ENCODE measurements at places on chromosomes 1 and 21.

DNA sequence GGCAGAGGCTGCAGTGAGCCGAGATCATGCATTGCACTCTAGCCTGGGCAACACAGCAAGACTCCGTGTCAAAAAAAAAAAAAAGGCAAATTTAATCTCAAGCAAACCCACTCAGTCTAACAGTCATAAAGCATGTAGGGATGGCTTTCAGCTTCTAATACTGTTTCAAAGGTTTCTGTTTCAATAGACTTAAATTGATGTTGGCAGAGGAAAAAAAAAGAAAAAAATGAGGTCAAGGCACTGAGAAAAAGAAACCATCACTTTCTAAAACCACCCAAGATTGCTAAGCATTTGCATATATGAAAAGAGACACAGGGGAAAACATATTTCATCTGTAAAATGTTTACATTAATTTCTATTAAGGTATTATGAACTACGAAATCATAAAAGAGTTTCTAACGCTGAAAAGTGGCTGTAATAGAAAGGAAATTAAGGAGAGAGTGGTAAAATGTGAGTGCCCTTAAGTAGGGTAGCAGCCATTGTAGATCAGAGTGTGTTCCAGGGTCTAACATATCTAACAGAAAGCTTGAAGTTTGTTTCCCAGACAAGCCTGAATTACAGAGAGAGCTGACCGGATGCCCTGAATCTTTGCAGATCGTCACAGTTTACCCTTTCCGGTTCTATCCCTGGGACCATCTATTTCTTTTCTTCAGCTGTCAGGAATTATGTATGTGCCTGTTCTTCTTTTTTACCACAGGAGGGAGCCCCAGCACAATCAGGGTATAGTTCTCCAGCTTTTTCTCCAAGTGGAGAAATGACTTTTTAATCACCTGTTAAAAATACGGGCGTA, 70.0 kb downstream of the PLD5 start:
- DNase-seq = no peak

DNA sequence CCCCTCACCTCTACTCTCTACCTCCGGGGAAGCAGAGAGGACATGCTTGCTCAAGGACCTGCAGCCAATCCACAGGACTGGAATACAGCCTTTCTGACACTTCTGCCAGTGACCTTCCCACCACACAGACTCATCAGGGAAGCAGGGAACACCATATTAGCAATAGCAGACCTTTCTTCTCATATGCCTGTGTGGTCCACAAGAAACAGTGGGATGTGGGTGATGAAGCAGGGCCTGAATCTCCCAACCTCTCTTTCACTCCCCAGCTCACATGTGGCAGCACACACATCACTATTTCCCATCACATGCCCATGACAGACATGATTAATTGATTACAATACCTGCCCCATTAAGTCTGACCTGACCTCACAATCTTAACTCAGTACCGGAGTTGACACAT, 695.1 kb downstream of the MATN1 start:
- no peak for DNase-seq

DNA sequence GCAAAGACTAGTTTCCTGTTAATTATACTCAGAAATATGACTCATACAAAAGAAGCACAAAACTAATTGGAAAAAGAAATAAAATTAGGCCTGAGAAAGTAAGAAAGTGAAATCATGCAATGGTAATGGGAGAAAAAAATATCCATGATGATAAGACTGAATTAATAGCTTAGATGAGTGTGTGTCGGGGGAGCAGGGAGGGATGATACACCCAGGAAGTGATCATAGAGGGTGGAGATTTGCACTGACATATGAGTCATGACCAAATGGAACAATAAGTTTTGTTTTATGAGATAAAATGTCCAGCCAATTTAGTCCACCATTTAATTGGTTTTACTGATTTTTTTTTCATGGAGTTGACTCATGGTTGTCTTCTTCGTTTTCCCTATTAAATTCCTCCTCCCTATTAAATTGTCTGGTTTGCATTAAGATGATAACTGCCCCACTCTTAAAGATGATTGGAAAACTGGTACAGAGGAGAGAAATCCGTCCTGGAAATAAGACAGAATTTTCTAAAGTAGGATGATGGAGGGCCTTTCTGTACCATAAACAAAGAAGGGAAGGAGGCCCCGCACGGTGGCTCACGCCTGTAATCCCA, 111.7 kb upstream of the KCNJ6 start:
- no peak for DNase-seq

GRCh38 chr1:203381151-203381751, 30.3 kb upstream of the FMOD start:
- no peak for DNase-seq

- DNase-seq = no peak
Observed at GRCh38 chr1:243645281-243645680, 204.8 kb downstream of the AKT3 start.

DNA sequence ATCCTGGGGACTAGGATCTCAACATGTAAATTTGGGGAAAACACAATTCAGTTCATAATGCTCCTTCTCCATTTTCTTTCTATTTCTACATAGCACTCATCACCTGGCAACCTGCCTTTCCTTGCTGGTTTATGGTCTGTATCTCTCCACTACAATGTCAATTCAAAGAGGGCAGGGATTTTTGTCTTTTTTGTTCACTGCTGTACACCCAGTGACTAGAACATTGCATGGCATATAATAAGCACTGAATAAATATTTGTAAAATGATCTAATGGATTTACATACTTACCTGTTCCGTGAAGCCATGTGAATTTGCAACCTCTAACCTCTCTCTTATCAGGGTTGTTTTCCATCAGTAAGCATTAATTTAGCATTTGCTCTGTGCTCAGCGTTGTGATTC, 27.4 kb upstream of the TBX15 start:
- DNase-seq = no peak

DNA sequence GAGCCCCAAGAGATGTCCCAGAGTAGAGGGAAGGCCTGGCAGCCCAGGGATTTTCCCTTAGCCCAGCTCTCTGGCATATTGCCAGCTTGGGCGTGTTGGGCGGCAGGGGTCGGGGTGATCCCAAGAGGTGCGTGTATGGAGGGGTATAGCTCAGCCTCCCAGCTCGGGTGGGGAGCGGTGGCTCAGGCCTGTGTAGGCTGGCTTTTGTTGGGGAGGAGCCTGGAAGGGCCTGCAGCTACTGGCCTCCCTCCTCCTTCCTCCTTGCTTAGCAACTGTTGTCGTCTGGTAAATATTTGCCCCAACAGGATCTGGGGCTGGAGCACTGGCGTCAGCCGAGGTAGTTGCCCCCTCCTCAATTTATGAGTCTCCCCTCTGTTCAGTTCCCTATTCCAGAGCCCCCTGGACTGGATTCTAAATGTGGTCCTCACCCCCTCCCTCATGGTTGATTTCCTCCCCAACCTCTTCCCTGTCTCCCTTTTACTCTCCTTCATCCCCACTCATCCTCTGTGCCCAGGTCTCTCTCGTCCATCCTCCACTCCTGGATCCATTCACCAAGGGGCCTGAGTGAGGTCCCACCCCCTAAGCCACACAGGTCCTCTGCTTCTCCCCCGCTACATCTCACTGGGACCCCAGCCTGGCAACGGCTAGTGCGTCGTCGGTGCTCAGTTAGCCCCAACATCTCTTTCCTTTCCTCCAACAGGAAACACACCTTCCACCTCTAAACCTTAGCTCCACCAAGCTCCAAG, 10.3 kb upstream of the LMNA start:
- peak; percentile 62 for DNase-seq

DNA sequence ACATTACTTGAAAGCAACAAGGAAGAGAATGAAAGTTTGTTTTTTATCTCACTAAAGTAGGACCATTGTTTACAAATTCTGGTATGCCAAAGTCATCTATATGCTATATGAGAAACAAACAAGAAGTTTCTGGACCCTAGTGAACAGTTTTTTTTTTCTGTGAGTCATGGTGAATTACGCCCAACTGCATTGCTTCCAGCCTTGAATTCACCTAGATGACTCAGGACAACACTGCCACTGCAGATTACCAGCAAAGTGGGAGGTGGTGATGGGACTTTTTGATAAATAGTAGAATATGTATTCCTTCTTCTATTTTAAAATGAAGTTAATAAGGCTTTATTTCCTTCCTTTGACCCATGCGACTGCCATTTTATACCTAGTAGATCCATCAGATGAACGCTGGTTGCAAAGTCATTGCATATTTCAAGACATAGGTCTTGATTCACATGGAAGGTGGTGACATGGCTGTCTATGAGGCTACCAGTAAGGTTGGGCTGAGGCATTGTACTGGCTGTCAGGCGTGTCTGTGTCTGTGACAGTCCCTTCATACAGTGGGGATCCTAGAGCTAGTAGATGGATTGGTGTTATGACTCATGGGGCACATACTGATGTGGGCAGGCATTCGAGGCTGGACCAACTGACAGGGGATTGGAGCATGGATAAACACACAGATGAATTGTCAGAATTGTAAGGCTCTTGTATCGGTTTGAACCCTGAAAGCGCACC, 49.1 kb upstream of the APOBEC4 start:
- no peak for DNase-seq

DNA sequence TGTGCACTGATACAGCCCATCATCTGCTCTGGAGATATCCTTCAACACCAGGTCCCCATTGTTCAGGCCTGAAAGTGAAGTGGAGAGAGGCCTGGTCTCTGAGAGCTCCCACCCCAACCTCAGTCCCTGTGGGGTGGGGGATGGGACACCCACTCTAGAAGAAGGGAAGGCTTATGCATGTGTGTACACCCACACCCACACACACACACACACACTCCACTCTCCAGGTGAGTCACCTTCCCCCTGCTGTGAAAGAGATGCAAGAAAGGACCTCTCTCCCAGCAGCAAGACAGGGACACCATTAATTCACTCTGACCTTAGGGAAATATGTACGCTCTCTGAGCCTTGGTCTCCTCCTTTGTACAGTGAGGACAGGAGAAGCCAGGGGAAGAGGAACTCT, 5.9 kb downstream of the VSIG8 start:
- no peak for DNase-seq

- DNase-seq = no peak
Observed at GRCh38 chr1:10060311-10061100, 27.7 kb downstream of the UBE4B start.

DNA sequence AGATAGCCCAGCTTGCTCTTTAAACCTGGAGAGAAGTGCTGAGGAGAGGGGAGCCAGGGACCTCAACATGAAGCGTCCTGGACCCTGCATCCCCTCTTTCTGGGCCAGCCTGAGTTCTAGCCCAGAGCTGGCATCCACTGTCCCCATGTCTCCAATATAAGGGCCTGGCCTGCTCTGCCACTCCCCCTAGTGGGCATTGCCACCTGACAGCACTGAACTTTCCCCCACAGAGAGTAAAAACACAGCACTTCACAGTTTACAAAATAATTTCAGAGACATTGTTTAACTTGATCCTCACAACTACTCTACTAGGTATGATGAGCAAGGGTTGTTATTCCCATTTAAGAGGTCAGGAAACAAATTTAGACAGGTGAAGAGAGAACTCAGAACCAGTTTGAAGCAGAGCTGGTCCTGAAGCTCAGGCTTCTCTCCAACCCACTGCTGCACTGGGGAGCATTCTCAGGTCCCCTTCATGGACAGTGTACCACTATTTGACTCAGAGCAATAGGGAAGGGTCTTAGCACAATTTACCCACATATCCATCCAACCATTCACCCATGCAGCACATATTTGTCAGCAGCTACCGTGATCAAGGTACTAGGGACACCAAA, 151.2 kb downstream of the DMRTA2 start:
- peak; percentile 5 for DNase-seq

GRCh38 chr1:207977876-207978275, 67.0 kb upstream of the CD34 start:
- no peak for DNase-seq

DNA sequence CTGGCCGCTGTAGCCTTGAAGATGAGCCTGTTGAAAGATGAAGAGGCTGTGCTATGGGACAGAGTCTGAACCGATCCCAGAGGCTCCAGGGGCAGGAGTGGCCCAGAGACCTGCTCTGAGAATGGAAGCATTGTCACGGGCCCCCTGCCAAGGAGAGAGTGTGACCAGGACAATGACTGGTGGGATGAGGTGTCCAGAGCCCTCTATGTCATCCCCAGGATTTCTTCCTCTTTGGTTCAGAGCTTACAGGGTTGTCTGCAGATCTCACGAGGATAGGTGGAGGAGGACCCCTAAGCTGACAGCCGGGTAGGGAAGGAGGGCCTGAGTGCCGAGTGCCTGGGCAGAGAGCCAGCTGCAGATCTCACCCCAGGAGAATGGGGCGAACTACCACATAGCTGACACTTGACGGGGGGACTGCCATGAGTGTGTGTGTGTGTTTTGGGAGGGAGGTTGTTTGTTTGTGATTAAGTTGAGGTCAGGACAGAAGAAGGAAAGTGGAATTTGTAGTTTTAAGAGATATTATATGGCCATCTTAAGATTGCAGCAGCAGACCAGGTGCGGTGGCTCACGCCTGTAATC, 25.4 kb downstream of the PIK3CD start:
- DNase-seq = no peak

DNA sequence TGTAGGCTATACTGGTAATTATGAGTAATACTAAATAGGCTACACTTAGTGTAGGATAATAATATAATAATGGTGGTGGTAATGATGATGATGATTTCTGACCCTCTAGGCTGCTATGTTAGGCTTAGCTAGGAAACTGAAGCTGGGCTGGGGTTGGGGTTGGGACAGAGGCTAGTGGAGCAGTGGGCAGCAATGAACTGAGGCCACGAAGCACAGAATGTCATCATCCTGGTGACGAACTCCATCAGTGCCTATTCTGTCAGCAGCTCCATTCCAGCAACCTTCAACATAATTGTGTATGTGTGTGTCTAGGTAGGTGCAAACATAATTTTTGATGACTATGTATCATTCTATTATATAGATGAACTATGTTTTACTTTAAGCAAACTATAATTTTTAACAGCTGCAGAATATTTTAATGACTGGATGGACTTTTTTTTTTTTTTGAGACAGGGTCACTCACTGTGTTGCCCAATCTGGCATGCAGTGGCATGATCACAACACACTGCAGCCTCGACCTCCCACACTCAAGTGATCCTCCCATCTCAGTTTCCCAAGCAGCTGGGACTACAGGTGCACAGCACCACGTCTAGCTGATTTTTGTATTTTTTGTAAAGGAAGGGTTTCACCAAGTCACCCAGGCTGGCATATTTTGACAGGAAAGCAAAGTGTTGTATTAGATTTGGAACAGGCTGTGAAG, 12.9 kb upstream of the CLIC4 start:
- no peak for DNase-seq

DNA sequence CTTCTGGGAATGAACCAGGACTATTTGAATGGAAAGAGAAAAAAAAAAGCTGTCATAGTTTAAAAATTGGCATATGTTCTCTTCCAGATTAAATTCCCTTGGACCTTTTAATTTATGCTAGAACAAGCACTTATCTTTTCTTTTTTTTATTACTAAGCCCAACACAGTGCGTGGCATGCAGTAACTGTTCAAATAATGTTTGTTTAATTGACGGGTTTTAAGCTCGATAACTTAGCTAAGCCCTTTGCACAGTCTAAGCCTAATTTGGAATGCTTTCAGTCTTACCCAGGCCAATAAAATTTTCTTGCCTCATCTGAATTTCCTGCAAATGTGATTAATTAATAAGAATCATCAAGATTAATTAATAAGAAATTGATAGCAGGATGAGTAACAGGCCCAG, 39.3 kb upstream of the EDEM3 start:
- DNase-seq = no peak
